ENCODE measurements at places on chromosomes 13 and 19.
A peak's percentile ranks its signal among the peaks of the same experiment; 100 is the strongest.

- no peak for DNase-seq
Measured at GRCh38 chr19:48768994-48769713, 13.8 kb downstream of the FGF21 start.

DNA sequence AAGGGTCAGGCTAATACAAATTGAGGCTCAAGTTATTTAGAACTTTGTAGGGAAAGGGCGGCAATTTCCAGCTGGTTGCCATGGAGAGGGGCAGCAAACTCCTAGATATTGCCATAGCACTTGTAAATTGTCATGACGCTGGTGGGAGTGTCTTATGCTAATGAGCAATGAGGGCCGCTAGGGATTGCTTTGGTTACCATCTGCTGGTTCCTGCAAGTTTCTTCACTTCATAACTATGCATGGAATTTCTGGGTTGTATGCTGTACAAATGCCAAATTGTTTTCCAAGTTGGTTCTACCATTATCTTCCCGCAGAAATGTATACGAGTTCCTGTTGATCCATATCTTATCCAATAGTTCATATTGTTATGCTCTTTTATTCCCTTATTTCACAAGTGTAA, 1339.4 kb downstream of the EFNB2 start:
- DNase-seq = no peak

DNA sequence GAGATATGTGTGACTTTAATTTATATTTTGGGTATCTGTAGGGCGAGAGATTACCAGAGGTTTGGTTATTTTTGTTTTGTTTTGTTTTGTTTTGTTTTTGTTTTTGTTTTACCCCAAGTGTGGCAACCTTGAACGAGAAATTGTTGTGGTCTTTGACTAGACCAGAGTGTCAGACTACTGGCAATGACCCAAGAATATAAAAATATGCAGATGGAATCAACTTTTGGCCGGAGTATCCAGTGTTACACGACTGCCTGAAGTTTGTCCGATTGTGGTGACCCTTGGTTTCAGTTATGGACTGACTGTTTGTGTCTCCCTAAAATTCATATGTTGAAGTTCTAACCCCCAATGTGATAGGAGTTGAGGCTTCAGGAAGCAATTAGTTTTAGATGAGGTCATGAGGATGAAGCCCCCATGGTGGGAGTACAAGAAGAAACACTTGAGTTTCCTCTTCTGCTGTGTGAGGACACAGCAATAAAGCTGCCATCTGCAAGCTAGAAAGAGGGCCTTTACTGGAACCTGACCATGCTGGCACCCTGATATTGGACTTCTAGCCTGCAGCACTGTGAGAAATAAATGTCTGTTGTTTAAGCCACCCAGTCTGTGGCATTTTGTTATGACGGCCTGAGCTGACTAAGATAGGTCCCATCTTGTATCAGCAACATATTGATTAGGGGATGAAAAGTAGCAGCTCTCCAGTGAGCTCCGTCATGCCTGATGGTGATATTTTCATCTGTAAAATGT, 261.7 kb downstream of the MTUS2 start:
- DNase-seq = no peak

GRCh38 chr13:111117961-111118360, 2.9 kb downstream of the ARHGEF7 start:
- no peak for DNase-seq

DNA sequence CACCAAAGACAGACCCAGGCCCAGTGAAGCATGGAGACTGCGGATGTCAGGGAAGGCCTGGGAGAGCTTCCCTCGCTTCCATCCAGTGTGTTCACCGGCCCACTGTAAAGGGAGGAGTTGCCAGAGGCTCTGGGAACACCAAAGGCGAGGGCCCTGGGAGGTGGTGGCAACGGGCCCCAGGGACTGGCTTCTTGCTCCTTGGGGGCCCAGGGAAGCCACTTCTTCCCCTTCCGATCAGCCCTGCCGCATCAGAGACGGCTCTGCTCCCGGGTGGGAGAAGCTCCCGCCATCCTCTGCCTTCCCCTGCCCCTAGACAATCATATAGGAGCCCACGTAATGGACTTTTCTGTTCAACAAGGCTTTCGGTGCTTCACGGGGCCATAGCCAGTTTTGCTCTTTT, 83.4 kb upstream of the GPR183 start:
- no peak for DNase-seq

- DNase-seq = no peak
Measured at GRCh38 chr13:52599848-52600603, 42.2 kb upstream of the HNRNPA1L2 start.

- DNase-seq = no peak
Measured at GRCh38 chr19:18349524-18350128, 9.2 kb downstream of the PGPEP1 start.

GRCh38 chr13:29935309-29935981, 85.0 kb upstream of the UBL3 start:
- DNase-seq = no peak

GRCh38 chr13:78978381-78978998, 319.5 kb upstream of the OBI1 start:
- DNase-seq = peak; percentile 13

DNA sequence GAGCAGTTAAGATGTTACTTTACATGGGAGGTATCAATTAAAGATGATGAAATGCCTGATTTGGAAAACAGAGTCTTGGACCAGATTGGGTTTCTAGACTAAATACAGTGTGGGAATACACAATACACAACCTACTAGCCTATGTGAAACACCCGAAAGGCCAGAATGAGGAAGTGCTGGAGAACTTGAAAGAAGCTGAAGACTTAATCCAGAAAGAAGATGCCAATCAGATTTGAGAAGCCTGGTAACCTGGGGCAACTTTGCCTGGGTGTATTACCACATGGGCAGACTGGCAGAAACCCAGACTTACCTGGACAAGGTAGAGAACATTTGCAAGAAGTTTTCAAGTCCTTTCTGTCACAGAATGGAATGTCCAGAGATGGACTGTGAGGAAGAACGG, 43.2 kb downstream of the N4BP2L1 start:
- DNase-seq = no peak

DNA sequence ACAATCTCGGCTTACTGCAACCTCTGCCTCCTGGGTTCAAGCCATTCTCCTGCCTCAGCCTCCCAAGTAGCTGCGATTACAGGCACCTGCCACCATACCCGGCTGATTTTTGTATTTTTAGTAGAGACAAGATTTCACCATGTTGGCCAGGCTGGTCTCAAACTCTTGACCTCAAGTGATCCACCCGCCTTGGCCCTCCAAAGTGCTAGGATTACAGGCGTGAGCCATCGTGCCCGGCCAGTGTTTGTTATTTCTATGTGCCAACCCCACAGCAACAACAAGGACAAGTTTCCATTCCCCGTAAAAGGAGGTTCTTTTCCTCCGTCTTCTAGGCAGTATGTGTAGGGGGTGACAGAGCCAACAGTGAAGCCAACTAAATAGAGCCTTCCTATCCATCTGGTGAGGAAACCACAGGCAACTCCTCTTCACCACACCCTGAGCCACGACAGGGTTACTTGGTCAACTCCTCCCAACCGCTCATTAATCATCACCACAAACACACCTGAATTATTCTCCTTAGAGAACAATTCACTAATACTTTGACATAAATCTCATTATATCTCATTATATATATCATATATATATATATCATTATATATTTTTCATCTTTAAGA, 25.5 kb downstream of the FOXO1 start:
- no peak for DNase-seq

GRCh38 chr19:13784731-13785452, 10.4 kb upstream of the ZSWIM4 start:
- no peak for DNase-seq

- no peak for DNase-seq
Measured at GRCh38 chr13:26012995-26013394, 38.8 kb downstream of the SHISA2 start.

- DNase-seq = no peak
Measured at GRCh38 chr19:13398780-13399726, 107.2 kb downstream of the CACNA1A start.

GRCh38 chr13:105538346-105538745, 997.1 kb downstream of the EFNB2 start:
- DNase-seq = no peak

DNA sequence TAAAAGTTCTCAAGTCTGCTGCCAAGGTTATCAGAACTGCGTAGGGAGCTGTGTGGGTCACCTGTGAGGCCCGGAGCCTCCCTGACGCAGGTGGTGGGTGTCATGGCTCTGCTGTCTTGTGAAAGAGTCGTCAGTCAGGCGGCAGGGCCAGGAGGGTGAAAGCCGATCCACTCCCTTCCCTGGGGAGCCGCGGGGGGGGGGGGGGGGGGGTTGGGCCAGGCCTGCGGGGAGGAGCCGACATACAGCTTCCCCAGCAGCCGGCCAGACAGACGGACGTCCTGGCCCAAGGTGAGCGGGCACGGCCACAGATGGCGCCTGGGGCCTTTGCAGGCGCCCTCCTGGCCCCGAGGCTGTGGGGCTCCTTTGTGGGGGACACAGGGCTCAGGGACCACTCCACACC, 12.4 kb downstream of the SBNO2 start:
- no peak for DNase-seq

DNA sequence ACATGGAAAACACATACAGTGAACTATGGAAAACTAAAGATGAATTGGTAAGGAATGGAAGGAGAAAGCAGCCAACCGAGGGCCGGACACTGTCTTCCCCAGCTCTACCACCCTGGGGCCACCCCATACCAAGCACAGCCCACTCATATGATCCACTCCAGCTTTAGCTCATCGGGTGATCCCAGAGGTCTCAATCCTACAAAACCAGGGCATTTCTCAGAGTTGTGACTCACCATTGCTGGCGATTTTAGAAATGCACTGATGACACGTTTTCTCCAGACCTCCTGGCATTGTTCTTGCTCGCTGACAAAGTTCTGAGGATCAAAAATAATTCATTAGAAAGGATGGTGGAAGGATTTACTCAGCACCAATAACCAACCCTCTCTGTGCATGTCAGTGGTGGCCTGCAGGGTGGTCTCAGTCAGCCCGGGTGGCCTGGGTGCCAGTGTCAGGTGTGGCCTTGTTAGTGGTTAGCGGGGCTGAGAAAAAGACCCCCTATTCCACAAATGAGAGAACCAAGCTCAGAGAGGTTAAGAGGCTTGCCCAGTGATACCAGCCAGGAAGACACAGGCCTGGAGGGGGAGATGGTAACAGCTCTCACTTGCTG, 6.6 kb downstream of the TMEM272 start:
- no peak for DNase-seq

DNA sequence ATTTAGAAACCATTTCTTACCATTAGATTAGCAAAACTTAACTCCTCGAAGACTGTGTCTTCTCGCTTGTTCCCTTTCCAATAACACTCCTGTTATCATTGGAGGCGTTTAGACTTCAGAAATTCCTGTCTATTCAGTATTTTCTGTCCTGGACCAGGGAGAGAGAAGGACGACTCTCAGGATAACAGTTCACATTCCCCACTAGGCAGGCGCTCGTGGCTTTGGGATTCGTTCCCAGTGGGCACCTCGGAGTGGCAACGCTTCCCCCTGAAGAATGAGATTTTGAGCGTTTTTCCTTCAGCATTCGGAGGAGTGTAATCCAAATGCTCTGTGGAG, 429 bp upstream of the ZNF225 start:
- no peak for DNase-seq

DNA sequence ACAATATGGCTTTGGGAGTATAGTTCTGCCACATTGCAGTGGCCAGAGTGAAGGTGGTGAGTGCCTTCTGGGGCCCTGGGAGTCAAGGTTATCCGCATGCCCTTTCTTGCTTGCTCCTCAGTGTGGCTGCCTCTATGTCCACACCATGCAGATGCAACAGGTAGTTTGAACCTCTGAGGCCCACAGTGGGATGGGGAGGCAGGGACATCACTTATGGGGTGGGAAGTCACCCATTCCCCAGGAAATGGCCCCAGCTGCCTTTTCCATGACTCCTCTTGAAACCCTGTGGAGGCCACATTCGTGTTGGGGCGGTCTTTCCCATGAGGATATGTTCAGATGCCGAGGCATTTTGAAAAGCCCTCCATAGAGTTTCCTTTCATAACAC, 20.0 kb upstream of the ALOX5AP start:
- DNase-seq = no peak

DNA sequence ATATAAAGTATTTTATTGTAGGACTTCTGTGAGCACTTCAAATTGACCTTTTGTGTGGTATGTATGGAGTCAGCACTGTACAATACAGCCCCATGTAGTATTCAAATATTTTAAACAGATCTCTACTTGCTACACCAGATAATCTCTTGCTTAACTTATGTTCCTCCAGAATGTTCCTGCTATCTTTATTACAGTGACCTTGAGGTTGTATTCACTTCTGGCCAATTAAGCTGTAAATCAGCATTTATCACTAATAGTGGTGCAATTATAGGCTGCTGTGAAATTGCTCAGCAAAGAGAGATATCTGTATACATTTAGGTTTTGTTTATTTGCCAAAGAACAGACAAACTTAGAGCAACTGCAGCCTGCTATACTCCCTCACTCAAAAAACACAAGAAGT, 1218.6 kb downstream of the PCDH17 start:
- DNase-seq = no peak

All from left renal cortex interstitium (tissue), 4 donors.